ENCODE measurements at places on chromosomes 16 and 17. TPM values are rescaled to one million over a fixed set of nuclear protein-coding genes. Genes with fewer than 3 reads are reported as not detected.

- no peak for DNase-seq
Observed at GRCh38 chr16:57956924-57957672, 13.8 kb downstream of the CNGB1 start.

DNA sequence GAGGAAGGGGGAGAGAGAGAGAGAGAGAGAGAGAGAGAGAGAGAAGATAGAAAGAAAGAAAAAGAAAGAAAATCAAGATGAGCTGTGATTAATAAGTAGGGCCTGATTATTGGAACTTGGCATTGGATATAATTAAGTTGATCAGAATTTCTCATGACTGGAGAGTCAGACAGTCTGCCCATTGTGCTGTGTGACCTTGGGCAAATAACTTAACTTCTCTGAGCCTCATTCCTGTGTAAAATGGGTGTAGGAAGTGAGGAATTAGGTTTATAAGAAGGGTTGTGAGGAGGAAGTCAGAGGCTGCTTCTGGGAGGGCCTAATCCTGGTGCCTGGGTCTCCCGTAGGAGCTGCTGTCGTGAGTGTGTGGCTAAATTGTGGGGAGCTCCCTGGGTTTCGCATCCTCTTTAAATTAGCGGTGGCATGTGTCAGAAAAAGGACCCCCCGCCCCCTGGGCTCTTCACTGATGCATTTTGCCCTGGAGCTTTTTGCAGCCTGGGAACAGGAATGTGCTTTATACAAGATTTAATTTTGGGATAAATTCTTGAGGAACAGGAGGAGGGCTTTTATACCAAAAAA is 76.0 kb downstream of the CMIP start:
- no peak for DNase-seq

DNA sequence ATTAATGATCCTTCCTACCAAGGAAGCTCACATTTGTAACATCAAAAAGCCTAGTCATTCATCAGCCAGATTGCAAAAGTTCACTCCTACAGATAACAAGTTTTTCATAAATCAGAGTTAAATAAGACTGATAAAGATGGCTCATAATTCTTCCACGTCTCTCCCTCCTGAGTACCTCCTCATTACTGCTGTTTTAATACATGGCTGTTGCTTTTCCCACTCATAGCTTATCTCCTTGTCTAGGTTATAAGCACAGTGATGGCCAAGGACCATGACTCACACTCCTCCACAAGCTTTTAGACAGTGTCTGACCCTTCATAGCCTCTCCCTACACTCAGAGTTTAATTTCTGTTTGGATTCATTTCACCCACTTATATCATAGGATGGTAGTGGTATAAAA is 100.9 kb upstream of the MON1B start:
- no peak for DNase-seq

Gene C16orf46
- 0.19 TPM for total RNA-seq

GRCh38 chr17:48510761-48511604 is 19.8 kb downstream of the HOXB1 start:
- no peak for DNase-seq

DNA sequence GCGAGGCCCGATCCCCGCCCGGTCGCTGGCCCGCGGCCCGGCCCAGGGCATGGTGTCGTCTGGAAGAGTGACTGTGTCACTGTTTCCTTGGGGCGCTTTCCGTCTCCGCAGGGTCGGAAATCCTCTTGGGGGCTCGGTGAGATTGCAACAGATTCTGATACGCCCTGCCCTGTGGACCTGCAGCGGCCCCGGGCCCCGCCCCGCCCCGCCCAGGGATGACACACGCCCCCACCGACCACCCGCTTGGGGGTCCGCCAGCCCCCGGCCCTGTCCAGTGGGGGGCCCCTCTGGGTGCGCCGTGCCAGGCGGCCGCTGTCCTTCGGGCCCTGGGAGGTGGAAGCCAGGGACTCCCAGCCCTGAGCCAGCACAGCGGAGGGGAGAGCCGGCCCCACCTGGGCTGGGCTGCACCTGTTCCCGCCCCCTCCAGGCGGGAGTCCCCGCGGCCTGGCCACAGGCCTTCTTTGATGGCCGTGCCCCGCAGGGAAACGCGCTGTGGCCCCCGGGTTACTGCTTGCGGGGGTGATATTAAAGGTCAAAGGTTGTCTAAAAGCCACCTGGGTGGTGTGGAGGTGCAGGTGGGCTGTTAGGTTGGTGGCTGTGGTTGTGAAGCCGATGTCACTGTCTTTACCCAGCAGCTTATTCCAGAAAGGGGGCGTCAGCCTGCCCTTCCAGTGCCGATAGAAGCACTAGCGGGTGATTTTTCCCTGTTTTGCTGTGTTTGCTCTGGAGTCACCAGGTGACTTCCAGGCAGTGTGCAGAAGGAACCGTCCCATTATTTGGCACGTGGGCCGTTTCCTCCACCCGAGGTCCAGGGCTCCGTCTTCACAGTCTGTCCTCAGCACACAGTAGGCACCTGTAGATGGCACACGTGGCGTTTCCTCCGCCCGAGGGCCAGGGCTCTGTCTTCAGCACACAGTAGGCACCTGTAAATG is 752 bp downstream of the TBC1D24 start:
- DNase-seq, result no peak

DNA sequence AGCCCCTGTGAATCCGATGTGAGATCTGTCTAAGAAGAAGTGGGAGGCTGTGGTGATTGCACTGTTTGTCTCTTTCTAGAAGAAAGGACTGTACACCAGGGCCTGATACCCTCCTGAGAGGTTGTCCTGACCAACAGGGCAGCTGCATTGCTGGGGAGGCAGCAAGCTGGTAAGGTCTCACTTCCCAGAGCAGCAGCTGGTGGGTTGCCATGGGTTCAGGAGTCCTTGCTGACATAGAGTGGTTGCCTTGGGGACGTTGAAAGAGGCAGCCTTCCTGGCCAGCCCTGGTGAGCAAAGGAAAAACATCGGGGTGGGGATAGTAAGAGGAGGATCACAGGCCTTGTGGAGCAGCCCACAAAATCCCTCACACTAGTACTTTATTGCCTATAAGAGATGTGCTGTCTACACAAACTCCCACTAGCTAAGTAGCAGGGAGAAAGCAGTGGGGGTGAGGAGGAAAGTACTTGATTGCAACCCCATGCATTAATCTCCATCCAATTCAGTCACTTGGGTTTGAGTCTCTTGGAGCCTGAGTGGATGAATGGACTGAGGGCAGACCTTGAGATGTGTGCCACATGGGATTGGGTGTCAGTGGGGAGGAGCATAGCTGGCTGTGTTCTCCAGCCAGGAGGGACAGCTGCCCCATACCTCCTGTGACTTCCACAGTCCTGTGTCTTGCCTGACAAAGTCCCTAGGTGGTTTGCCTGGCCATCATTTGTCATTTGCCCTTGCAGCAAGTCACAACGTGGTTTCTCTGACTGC is 143.8 kb upstream of the RPL38 start:
- DNase-seq, result no peak

GRCh38 chr17:62824290-62825131 is 16.4 kb upstream of the MARCHF10 start:
- no peak for DNase-seq

Gene CRHR1
- total RNA-seq, result not detected
